RPMI8226 (cell line): ENCODE measurements at places on chromosomes 7 and 10.

- DNase-seq, result peak; percentile 97
Observed at GRCh38 chr7:5396999-5397663, 26.5 kb downstream of the TNRC18 start.

DNA sequence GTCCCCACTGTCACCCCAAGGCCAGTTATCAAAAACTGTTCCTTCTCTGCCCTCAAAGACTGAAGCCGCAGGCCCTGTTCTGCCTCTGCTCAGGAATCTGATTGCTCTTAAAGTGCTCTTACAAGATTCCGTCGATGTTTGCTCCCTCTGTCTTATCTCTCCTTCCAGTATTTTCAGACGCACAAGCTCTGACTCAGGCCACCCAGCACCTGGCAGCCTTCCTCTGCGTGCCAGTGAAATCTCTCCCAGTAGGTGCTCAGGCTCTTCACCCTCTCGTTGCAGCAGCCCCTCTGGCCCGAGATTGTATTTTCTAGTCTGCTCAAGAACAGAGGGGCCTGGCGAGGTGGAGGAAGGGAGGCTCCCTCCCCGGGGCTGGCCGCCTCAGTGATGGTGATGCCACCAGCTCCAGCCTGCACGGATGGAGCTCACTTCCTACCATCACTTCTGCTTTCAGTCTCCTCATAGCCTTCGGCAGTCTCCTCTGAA lies 276.2 kb downstream of the USP6NL start:
- no peak for DNase-seq

DNA sequence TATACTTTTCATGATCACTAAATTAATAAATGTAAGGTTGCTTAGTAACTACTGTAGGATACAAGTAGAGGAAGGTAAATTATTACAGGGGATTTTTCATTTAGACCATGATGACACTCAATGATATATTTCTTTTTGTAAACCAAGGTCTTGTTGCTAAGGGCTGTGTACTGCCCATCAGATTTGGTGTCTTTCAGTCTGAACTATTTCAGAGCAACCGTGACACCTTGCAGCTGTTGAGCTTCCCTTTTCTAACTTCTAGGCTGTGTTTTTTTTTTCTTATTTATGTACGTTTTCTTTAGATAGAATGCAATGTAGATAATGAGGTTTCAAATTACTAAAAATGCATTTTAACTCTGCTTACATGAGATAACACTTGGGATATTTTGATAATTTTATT lies 292.0 kb upstream of the MBL2 start:
- no peak for DNase-seq

DNA sequence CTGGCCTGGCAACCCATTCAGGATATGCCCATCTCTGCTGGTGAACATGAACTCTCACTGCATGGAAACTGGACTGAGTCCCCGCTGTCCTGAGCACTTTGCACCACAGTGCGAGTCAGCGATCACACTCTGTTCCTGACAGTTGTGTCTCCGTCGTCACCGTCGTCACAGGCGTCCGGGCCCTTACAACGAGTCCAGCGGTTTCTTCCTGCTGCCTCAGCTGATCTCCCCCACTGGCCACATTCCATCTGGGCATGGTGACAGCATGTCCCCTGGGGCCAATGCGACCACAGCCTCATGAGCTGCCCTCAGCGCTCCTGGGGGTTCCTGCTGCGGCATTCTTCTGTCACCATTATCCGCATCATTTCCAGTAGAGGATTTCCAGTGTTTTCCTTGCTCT lies 76.8 kb upstream of the KLF6 start:
- DNase-seq, result no peak

DNA sequence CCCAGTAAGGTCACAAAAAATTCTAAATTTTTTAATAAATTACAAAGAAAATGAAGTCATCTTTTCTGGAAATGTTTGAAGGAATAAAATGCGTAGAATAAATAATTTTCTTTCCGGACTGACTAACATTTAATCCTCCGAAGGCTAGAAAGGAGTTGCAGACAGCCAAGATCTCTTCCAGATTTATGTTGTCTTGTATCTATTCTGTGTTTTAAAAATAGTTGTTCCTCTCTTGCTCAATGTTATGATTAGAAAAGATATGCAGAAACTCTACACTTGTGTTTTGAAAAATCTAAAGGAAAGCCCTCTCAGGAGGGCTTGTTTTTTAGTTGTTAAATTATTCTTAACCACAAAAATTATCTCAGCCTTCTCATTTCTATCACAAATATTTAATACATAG lies 70.7 kb downstream of the MACC1 start:
- DNase-seq, result no peak

GRCh38 chr7:27097686-27098577 lies 2.1 kb upstream of the HOXA1 start:
- no peak for DNase-seq

GRCh38 chr10:51709324-51709972 lies 10.1 kb upstream of the CSTF2T start:
- no peak for DNase-seq

DNA sequence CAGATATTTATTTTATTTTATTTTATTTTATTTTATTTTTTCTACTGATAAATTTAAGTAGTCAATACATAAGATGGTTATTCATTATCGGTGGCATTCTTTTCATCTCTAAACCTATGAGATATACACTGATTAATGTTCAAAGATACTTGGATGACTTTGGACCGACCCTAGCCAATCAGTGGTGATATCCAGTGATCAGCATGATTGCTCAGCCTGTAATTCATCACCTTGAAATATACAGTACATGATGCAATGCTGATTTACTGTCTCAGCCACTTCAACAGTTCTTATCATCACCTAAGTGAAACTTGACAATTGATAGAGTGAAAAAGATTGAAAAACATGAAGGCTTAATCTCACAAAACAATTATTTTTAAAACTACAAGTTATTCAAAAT lies 1651.0 kb downstream of the REEP3 start:
- DNase-seq, result no peak

DNA sequence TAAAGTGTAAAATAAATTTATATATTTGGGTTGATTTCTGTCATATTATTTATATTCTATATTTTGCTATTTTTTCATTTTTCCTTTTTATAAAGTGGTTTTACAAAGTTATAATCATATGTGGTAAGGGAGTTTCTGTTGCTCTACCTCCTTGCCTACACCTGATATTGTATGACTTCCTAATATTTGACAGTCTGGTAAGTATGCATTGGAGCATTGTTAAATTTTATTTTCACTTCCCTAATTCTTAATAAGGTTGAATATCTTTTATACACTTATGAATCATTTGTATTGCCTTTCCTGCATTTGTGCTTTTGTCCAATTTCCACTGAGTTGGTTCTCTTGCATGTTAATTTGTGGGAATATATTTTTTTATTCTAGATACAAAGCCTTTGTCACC lies 492.4 kb downstream of the GRID1 start:
- no peak for DNase-seq

- no peak for DNase-seq
Observed at GRCh38 chr7:22551768-22552513, 52.0 kb upstream of the STEAP1B start.

DNA sequence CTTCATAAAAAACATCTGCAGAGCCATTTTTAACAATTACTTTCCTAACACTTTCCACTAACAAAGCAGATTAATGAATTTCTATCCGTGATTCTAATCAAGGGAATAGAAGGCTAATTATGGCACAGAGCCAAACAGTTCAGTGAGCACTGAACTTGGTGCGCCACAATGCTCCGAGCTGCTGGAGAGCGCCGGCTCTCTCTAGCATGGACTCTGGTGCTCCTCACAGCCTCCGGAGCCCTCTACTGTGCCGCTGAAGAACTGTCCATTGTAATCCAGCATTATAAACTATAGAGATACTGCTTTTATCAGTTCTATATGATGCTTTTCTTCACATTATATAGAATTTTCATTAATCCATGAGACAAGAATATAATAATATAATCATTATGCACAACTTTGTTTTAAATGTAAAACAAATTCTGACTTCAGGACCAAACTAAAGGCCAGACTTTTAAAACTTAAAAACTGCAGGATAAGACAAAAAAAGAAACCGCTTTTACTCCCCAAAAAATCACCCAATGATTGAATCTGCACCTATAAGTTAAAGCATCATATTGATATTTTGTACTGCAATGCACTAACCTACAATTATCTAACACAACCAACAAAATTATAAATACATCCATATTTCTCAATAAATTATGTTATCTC lies 123.6 kb downstream of the RNF32 start:
- no peak for DNase-seq

GRCh38 chr10:3622845-3623621 lies 162.0 kb downstream of the KLF6 start:
- DNase-seq, result no peak

DNA sequence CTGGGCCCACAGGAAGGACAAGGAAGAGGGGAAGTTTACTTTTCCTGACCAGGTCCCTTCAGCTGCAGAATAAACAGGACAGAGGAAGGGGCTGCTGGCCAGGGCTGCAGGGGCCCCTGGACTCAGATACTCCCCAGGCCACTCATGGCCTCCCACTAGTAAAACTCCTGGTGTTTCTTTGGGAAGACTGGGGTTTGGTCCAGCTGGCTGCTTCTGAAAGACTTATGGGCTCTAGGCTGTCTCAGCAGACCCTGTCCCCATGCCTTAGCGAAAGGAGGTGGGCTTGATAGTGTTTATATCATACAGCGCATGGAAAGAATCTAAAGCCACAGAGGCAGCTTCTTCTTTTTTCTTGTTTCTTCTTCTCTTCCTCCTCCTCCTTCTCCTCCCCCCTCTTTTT lies 56.4 kb downstream of the PALD1 start:
- DNase-seq, result no peak

DNA sequence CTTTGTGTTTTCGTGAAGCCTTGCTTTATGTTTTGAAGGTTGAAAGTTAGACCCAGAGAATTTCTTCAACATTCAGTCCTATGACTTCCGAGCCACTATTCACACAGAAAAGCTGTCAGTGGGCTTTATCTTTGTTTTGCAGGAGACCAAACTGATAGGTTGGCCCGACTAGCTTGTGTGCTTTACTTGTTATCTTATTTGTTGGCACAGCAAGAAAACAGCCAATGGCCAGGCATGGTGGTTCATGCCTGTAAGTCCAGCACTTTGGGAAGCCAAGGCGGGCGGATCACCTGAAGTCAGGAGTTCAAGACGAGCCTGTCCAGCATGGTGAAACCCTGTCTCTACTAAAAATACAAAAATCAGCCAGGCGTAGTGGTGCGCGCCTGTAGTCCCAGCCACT lies 16.0 kb upstream of the GDI2 start:
- DNase-seq, result no peak

GRCh38 chr7:22894546-22894945 lies 71.9 kb upstream of the TOMM7 start:
- DNase-seq, result no peak

GRCh38 chr10:20552382-20552781 lies 344.7 kb downstream of the NEBL start:
- DNase-seq, result no peak

- DNase-seq, result no peak
Observed at GRCh38 chr10:129628823-129629222, 161.8 kb downstream of the MGMT start.

GRCh38 chr7:84196084-84196503 lies 1.5 kb upstream of the SEMA3A start:
- no peak for DNase-seq

GRCh38 chr7:725223-726005 lies 1.1 kb upstream of the DNAAF5 start:
- no peak for DNase-seq

DNA sequence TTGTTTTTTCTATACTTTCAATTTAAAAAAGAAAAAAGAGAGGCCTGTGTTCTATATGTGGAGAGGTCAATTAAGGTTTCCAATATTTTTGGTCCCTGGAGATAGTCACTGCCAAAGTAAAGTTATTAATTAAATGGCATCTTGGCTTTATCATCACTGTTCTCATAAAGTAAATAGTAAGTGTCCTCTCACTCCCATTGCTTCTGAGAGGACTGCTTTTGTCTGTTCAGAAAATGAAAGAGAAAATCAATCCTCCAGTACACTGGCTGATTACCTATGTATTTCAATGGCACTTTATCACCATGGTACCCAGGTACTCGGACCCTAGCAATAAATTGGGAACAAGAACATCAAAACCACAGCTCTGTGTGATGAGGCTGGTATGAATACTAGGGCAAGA lies 94.0 kb downstream of the RNLS start:
- DNase-seq, result no peak

DNA sequence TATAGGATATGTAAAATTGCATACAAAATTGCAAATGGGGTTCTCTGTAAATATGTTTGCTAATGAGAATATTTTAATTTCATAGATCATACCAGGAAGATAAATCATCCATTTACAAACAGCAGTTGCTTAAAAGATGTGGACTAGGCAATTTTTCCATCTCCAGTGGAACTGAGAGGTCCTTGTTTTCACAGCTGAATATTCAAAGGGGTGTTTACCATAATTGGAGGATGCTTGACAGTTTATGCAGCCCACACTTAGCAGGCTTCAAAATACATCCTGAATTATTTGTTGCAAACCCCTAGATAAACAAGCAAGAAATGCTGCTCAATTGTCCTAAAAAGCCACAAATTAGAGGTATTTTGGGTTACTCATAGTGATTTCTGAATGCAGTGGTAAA lies 69.9 kb downstream of the ADARB2 start:
- no peak for DNase-seq

DNA sequence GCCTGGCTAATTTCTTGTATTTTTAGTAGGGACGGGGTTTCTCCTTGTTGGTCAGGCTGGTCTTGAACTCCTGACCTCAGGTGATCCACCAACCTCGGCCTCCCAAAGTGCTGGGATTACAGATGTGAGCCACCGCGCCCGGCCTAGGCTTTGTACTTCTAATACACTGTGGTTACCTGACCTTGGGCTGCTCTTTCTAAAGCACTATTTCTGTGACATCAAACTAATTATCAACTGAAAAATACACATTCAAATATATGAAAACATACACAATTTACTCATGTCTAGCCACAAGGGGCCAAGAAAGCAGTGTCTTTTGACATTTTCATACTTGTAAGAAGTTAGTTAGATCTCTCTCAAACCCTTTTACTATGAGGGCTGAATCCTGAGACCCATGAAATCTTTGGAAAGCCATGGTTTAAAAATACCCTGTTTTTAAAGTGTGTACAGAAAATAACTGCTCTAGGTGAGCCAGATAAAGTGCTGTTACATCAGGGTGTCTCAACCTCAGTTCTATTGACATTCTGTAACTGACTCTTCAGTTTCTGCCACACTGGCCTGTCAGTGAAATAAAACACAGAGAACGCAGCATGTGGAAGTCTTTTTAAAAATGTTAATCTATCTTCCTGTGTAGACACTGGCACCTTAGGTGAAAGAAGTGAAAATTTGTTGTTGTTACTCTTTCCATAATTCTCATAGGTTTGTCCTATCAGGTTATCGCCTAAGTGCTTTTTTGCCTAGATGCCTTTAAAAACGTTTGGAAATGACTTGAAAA lies 58.8 kb downstream of the CREM start:
- no peak for DNase-seq

DNA sequence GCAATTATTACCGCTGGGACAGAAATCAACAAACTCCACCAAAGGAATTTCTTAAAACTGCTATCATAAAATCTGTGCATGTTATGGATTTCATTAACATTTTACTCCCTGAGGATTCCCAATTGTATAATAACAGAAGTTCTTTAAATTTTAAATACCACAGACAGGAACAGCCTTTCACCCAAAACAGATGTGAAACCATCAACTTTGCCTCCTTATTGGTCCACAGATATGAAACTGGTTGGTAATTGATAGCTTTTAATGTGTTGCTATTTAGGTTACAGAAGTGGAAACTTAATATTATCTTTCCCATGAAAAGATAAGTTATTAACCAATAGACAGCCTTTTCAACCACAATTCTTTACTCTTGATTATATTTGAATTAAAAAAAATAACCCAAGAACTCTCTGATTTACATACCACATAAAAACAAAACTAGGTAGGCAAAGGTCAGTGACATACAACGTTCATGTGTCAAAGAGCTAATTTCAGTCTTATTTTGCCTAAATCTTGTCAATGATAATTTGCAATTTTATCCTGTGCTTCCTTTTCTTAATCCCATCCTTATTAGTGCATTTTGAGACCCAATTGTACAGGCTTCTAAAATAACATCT lies 90.0 kb downstream of the NRP1 start:
- DNase-seq, result no peak
